ENCODE measurements at places on chromosomes 16 and 17.

GRCh38 chr17:70668276-70668937 is 499.1 kb downstream of the KCNJ2 start:
- DNase-seq = no peak

GRCh38 chr16:8886593-8887430 is 4.7 kb downstream of the LITAFD start:
- no peak for DNase-seq

DNA sequence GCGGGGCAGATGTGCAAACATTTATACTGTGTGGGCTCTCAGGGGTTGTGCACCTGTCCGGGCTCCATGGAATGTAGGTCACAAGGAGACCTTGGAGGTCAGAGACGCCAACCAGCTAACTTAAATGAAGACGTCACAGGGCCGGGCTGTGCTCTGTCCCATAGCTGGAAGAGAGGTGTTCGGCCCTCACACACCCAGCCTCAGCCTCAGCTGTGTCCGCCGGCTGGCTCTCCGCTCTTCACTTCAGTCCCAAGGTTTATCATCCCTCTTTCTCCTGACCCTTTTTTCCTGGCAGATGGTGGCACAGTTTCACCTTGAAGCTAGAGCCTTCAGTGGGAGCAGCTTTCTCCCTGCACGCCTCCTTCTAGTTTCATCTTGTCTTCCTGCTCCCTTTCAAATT is 6.0 kb upstream of the RBFOX3 start:
- peak; percentile 27 for DNase-seq

DNA sequence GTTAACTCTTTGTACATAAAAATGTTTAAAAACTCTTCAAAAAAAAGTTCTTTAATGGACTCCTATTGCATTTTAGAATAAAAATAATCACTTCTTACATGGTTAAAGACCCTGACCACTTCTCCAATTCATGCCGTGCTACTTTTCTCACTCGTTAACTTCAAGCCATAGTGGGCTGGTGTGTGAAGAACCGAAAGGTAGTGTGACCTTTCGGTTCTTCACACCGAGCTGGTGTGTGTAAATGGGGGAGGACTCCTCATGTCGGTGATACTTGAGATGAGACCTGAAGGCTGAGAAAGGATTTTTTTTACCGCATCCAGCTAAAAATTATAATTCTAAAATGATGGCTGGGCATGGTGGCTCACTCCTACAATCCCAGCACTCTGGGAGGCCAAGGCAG is 22.1 kb downstream of the RFFL start:
- DNase-seq = no peak

DNA sequence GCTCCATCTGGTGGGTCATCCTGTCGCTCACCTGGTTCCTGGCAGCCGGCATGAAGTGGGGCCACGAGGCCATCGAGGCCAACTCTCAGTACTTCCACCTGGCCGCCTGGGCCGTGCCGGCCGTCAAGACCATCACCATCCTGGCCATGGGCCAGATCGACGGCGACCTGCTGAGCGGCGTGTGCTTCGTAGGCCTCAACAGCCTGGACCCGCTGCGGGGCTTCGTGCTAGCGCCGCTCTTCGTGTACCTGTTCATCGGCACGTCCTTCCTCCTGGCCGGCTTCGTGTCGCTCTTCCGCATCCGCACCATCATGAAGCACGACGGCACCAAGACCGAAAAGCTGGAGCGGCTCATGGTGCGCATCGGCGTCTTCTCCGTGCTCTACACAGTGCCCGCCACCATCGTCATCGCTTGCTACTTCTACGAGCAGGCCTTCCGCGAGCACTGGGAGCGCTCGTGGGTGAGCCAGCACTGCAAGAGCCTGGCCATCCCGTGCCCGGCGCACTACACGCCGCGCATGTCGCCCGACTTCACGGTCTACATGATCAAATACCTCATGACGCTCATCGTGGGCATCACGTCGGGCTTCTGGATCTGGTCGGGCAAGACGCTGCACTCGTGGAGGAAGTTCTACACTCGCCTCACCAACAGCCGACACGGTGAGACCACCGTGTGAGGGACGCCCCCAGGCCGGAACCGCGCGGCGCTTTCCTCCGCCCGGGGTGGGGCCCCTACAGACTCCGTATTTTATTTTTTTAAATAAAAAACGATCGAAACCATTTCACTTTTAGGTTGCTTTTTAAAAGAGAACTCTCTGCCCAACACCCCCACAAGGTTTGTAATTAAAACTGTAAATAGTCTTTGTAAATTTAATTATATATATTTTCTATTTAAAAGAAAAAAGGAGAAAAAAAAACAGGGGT is 1.7 kb downstream of the FZD2 start:
- DNase-seq = no peak

GRCh38 chr17:81833160-81833920 is at the start of gene MCRIP1:
Gene MCRIP1 (minus strand): TSS chr17:81833291. CDS start chr17:81824506, 8,785 bp downstream.
- peak; percentile 98 for DNase-seq

DNA sequence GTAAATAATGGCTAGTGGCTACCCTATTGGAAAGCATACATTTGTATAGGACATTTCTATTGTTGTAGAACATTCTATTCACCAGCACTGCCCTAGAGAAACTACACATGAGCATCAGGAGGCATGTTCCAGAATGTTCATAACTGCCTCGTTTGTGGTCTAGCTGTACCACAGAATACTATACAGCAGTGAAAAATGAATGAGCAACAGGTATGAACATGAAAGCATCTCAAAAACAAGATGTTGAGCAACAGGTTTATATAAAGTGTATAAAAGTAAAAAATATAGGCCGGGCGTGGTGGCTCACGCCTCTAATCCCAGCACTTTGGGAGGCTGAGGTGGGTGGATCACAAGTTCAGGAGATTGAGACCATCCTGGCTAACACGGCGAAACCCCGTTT is 91.7 kb downstream of the BMERB1 start:
- no peak for DNase-seq

- DNase-seq = no peak
Observed at GRCh38 chr16:64977206-64977920, 144.5 kb downstream of the CDH11 start.

Measured in Right ventricle myocardium superior (tissue), 1 donor.